ENCODE measurements at places on chromosomes 7 and 10. TPM values are rescaled to one million over a fixed set of nuclear protein-coding genes. Genes with fewer than 3 reads are reported as not detected.

PCLO gene
- total RNA-seq, result 17.8 TPM

HGF gene
- 4.4 TPM for total RNA-seq

SPDYE11 gene
- not detected for total RNA-seq

BEND7 gene
- total RNA-seq, result 3.7 TPM

GBX1 gene
- total RNA-seq, result not detected

PCDH15 gene
- not detected for total RNA-seq

MYL10 gene
- total RNA-seq, result not detected

HSPA12A gene
- 5.9 TPM for total RNA-seq

AKR1C1 gene
- total RNA-seq, result 223 TPM

UTF1 gene
- total RNA-seq, result not detected

RNF32 gene
- total RNA-seq, result not detected

CPA2 gene
- total RNA-seq, result not detected

MYO1G gene
- 3.8 TPM for total RNA-seq

NPC1L1 gene
- total RNA-seq, result not detected

NKX2-3 gene
- total RNA-seq, result 0.19 TPM

SEMA4G gene
- total RNA-seq, result 1.0 TPM

ADAM22 gene
- total RNA-seq, result 1.1 TPM

FAM25A gene
- 57.1 TPM for total RNA-seq

WDR86 gene
- 2.2 TPM for total RNA-seq

KRIT1 gene
- total RNA-seq, result 33.9 TPM

OR13A1 gene
- 0.21 TPM for total RNA-seq

WAPL gene
- 26.6 TPM for total RNA-seq

MOGAT3 gene
- not detected for total RNA-seq

NEUROD6 gene
- not detected for total RNA-seq

NPTX2 gene
- 1.6 TPM for total RNA-seq

KEL gene
- total RNA-seq, result not detected

GIMAP4 gene
- total RNA-seq, result 19.7 TPM

CXCL12 gene
- 16.1 TPM for total RNA-seq

FANK1 gene
- 3.2 TPM for total RNA-seq

GPER1 gene
- 1.9 TPM for total RNA-seq

SFRP5 gene
- total RNA-seq, result 2.7 TPM

DNAJC30 gene
- 5.7 TPM for total RNA-seq

NYAP1 gene
- total RNA-seq, result 1.1 TPM

TAS2R3 gene
- total RNA-seq, result not detected

AZGP1 gene
- total RNA-seq, result 2.0 TPM

RBM48 gene
- 11.1 TPM for total RNA-seq

FGF8 gene
- total RNA-seq, result not detected

IFIT1 gene
- total RNA-seq, result 1.0 TPM

NPVF gene
- not detected for total RNA-seq

KIAA1217 gene
- 56.2 TPM for total RNA-seq
